ENCODE measurements at places on chromosomes 5 and 9.

- no peak overlapping the region for H3K27ac ChIP-seq
- peaks cover 4% of the 10 kb centered on the region for H3K4me1 ChIP-seq
- no peak overlapping the region for H3K4me3 ChIP-seq
Measured at GRCh38 chr5:58399951-58400350, 59.9 kb downstream of the PLK2 start.

GRCh38 chr5:25107853-25108252, 463.1 kb upstream of the CDH10 start:
- peak overlapping the region; percentile 83 for H3K27ac ChIP-seq
- peak; percentile 27 for DNase-seq
- peaks cover 15% of the 10 kb centered on the region for H3K4me1 ChIP-seq
- H3K27me3 ChIP-seq, result no peaks in the 10 kb centered on the region
- H3K4me3 ChIP-seq, result peak overlapping the region; percentile 56
- no peaks in the 10 kb centered on the region for H3K36me3 ChIP-seq

GRCh38 chr9:1320051-1320557, 269.9 kb downstream of the DMRT2 start:
- no peaks in the 10 kb centered on the region for H3K4me1 ChIP-seq
- H3K27me3 ChIP-seq, result peaks cover 11% of the 10 kb centered on the region
- H3K27ac ChIP-seq, result no peak overlapping the region

DNA sequence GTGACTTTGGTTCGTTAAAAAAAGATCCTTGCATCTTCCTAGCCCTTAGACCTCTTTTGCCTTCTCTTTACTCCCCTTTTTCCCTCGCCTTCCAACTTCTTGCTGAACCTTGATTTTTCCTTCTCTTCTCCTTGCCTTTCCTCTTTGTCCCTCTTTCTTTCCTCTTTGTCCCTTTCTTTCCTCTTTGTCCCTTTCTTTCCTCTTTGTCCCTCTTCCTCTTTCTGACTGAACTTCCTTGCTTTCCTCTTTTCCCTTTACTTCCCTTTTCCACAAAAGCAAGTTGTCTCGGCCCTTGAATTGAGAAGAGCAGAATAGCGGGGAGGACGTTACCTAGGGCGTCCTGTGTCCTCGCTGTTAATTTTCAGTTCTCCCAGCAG, 1.4 kb upstream of the MLLT3 start:
- H3K27ac ChIP-seq, result no peak overlapping the region
- peaks cover 52% of the 10 kb centered on the region for H3K27me3 ChIP-seq
- peak overlapping the region; percentile 81 for H3K4me3 ChIP-seq
- no peaks in the 10 kb centered on the region for H3K36me3 ChIP-seq

GRCh38 chr5:125154301-125155110, 408.1 kb upstream of the ZNF608 start:
- no peaks in the 10 kb centered on the region for H3K36me3 ChIP-seq

DNA sequence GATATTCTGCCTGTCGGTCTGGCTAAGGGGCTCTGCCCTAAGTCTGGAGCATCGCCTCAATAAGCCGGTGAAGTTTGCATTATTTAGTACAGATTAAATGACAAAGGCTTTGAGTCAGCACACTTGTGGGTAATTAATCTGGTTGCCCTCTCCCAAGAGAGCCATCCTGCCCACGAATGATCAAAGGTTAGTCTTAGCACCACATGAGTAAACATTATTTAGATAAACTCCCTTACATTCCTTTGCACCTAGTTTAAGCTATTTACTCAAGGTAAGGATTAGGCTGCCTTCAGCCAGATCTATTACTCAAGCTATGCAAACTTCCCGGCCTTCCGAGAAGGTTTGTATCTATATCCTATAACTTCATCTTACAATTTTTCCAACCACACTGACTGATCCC, 572.1 kb downstream of the CHSY3 start:
- H3K27me3 ChIP-seq, result no peaks in the 10 kb centered on the region
- DNase-seq, result no peak
- H3K36me3 ChIP-seq, result no peaks in the 10 kb centered on the region
- no peak overlapping the region for H3K27ac ChIP-seq
- no peak overlapping the region for H3K4me3 ChIP-seq
- H3K4me1 ChIP-seq, result no peaks in the 10 kb centered on the region

DNA sequence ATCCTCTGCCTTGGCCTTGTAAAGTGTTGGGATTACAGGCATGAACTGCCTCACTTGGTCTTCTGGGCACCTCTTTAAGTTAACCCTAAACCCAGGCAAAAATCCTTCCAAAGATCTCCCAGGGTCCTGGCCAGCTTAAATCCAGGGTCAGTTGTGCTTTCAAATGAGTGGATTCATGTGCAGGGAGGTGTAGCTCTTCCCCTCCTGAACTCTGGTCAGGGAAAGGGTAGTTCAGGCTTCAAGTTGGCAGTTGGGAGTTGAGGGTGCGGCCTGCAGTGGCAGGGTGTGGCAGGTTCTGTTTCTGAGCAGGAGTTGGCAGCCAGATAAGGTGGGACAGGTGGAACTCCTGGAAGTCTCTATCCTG, 3.6 kb downstream of the HNRNPAB start:
- peak overlapping the region; percentile 99 for H3K4me3 ChIP-seq
- H3K27me3 ChIP-seq, result no peaks in the 10 kb centered on the region
- peaks cover 34% of the 10 kb centered on the region for H3K4me1 ChIP-seq
- peaks cover 87% of the 10 kb centered on the region for H3K36me3 ChIP-seq
- peak overlapping the region; percentile 85 for H3K27ac ChIP-seq

DNA sequence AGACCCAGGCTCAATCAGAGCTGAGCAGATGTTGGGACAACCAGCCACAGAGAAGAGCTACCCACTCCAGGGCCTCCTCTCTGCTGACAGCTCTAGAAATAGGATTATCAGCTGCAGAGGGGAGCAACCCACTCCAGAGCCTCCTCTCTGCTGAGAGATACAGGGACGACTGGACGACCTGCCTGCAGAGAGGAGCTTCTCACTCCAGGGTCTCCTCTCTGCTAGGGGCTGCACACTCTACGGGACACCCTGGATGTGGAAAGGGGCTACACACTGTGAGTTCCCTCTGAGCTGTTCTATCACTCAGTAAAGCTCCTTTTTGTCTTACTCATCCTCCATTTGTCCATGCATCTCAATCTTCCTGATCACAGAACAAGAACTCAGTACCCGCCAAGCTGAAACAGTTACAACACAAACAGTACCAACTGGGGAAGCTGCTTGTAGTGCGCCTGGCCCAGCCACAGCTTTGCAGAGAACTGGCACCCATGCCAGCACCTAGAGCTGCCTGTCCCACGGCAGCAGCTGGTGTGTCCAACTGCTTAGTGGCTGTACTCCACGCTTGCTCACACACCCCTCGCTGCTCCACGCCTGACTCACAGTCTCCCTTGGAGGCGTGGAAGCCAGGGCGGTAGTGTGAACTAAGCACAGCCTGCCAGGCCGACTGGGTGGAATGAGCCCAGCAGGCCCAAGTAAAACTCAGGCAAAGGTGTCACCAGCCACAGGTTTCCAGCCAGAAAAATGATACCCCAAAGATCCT, 56.8 kb downstream of the PRELID2 start:
- no peak overlapping the region for H3K4me3 ChIP-seq
- no peak for DNase-seq
- H3K27me3 ChIP-seq, result no peaks in the 10 kb centered on the region
- no peaks in the 10 kb centered on the region for H3K36me3 ChIP-seq

GRCh38 chr5:1910861-1911772, 28.4 kb upstream of the IRX4 start:
- no peaks in the 10 kb centered on the region for H3K4me1 ChIP-seq
- DNase-seq, result no peak
- no peaks in the 10 kb centered on the region for H3K27me3 ChIP-seq
- no peak overlapping the region for H3K4me3 ChIP-seq
- H3K27ac ChIP-seq, result no peak overlapping the region
- H3K36me3 ChIP-seq, result no peaks in the 10 kb centered on the region

DNA sequence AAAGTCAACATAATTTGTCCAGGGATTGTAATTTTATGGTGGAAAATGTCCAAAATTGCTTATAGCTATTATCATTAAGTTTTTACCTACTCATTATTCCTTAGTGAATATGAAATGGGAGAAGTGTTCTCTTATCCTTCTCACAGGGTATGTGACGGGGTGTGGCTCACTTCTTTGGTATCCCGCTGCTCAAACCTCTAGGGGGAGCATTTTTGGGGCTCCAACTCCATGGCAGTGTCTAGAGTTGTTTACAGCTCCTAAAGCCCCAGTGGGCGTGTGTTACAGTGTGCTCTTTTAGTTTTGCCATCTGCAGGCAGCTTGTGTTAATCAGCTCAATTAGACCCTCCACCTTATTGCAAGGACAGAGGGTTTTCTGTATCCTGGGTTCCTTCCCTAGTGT, 89.4 kb downstream of the CDKN2A start:
- H3K27me3 ChIP-seq, result no peaks in the 10 kb centered on the region
- no peaks in the 10 kb centered on the region for H3K4me1 ChIP-seq
- no peak overlapping the region for H3K27ac ChIP-seq
- no peak overlapping the region for H3K4me3 ChIP-seq

DNA sequence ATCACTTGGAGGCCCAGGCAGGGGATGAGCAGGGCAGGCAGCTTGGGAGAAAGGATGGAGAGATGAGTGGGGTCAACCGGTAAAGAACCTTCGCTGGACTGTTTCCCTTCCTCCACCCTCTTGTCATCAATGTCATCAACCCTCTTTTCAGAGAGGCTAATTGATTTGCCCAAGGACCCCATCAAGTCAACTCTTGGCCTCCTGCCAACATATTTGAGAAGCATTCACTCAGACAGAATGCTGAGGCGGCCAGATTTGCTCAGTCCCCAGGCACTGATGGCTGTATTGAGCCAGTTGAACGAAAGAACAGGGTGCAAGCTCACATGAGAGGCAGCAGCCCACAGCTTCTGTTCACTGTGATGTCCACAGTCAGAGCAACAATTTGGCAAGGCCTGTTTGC, 193.5 kb downstream of the RFK start:
- H3K27me3 ChIP-seq, result no peaks in the 10 kb centered on the region
- no peaks in the 10 kb centered on the region for H3K36me3 ChIP-seq
- no peak for DNase-seq
- no peak overlapping the region for H3K4me3 ChIP-seq

- H3K4me1 ChIP-seq, result peaks cover 5% of the 10 kb centered on the region
- no peak overlapping the region for H3K27ac ChIP-seq
- DNase-seq, result no peak
Measured at GRCh38 chr9:113608082-113608685, 144.7 kb downstream of the RGS3 start.

GRCh38 chr9:13719446-13719845, 440.0 kb upstream of the MPDZ start:
- peak; percentile 57 for DNase-seq
- H3K27me3 ChIP-seq, result no peaks in the 10 kb centered on the region
- H3K27ac ChIP-seq, result no peak overlapping the region
- no peak overlapping the region for H3K4me3 ChIP-seq
- no peaks in the 10 kb centered on the region for H3K36me3 ChIP-seq
- H3K4me1 ChIP-seq, result peaks cover 39% of the 10 kb centered on the region

GRCh38 chr5:78109891-78110324, 184.6 kb downstream of the AP3B1 start:
- H3K4me1 ChIP-seq, result no peaks in the 10 kb centered on the region
- peaks cover 22% of the 10 kb centered on the region for H3K36me3 ChIP-seq
- no peak for DNase-seq
- H3K27ac ChIP-seq, result no peak overlapping the region
- no peak overlapping the region for H3K4me3 ChIP-seq

Measured in MCF 10A (cell line).